Tibial nerve (tissue), 4 donors: ENCODE measurements at places on chromosomes 11 and 22. TPM values are rescaled to one million over a fixed set of nuclear protein-coding genes. Genes with fewer than 3 reads are reported as not detected.

DNA sequence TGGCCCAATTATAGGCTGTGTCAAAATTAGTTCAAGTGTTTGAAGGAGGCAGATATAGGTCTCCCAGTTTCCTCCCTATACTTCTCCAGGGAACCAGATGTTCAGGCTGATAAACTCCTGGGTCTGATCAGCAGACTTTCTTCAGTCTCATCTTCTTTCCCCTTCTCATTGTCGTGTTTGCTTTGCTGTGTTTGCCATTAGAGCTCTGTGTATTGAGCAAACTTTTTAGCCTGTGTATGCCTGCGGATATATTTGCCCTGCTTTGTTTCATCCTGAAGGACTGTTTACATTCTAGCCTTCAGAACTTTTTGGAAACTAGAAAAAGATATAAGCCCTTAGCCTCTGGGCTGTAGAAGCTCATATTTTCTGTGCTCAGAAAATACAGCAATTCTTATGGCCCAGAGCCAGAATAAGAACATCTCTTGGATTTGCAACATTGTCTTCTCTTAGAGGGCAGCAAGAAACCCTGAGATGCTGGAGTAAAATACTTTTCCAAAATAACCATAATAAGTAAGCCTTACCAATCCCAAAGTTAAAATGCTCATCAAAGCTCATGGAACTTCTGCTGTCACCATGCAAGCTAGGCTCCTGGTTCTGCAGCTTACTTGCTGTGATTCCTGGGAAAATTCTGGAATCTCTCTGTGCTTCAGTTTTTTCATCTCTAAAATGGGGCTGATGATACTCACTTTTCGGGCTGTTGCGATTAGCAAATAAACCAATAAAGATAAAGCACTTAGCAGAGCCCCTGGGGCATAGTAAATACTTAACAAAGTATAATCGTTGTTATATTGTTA is 34.1 kb upstream of the ME3 start:
- DNase-seq: no peak

The USP2 gene
- total RNA-seq: 2.1 TPM

GRCh38 chr11:34975482-34975881 is 59.1 kb downstream of the PDHX start:
- no peak for DNase-seq

GRCh38 chr11:12241401-12241800 is 131.0 kb downstream of the MICAL2 start:
- no peak for DNase-seq

- DNase-seq: no peak
These were observed 31.0 kb upstream of the PICALM start for GRCh38 chr11:86099874-86100273.

- no peak for DNase-seq
These were observed 2.2 kb upstream of the SLC16A8 start for GRCh38 chr22:38086001-38086845.

The APOA4 gene
- total RNA-seq: not detected
